ENCODE measurements at places on chromosomes 13 and 19.

- DNase-seq: no peak
These were observed 934.8 kb upstream of the SPRY2 start for GRCh38 chr13:81275666-81276258.

- DNase-seq: no peak
These were observed 1560.7 kb downstream of the UQCRFS1 start for GRCh38 chr19:27652281-27652680.

- no peak for DNase-seq
These were observed 590.9 kb upstream of the SLITRK5 start for GRCh38 chr13:87080100-87080779.

DNA sequence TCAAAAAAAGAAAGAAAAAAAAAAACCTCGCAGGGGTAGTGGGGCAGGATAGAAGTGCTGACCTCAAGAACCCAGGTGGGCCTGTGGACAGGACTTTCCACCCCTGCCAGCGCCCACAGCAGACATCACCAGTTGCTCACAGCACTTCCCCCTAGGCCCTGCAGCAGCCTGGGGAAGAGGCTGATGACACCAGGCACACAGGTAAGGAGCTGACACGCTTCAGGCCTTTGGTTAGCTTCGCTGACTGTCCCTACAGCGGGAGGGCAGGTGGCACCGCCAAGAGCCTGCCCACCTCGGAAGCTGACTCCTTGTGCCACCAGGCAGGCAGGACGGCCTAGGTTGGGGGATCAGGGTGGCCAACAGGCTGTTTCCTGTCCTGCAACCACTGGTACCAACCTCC, 8.9 kb downstream of the LONP1 start:
- no peak for DNase-seq

DNA sequence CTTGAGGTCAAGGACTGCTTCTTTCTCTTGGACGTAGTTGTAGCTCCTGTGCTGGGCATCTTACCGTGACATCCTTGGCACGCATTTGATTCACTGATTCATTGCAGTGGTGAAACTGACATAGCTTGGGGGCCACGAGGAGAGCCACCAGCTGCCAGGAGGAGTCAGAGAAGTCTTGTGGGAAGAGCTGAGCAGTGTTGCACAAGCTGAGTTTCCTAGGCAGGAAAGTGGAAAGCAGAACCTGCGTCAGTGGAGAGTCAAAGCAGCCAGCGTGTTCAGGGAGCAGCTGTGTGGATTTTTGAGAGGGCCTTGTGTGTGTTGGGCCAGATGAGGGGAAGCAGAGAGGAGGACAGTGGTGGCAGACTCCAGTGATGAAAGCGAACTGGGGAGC, 5.3 kb upstream of the GPR183 start:
- DNase-seq: no peak

DNA sequence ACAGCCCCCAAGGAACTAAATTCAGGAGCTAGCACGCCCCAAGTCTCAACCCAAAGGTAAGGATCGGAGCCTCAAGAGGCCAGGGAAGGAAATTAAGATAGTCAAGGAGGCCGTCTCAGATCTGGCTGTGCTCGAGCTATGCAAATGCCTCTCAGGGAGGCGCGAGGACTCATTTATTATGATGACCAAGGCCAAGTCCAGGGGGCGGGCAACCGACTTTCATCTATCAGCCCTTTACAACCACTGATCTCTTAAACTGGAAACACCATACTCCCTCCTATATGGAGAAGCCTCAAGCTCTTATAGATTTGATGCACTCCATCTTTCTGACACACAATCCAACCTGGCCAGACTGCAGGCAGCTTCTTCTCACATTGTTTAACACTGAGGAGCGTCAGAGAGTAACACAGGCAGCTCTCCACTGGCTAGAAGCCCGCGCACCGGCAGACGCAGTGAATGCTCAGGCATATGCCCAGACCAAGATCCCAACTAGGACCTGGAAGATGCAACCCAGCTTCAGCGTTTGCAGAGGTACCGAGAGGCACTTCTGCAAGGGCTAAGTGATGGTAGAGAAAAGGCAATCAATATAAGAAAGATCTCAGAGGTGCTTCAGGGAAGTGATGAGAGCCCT, 9.6 kb upstream of the SLC15A1 start:
- no peak for DNase-seq
